ENCODE measurements at places on chromosomes 3 and 15.

DNA sequence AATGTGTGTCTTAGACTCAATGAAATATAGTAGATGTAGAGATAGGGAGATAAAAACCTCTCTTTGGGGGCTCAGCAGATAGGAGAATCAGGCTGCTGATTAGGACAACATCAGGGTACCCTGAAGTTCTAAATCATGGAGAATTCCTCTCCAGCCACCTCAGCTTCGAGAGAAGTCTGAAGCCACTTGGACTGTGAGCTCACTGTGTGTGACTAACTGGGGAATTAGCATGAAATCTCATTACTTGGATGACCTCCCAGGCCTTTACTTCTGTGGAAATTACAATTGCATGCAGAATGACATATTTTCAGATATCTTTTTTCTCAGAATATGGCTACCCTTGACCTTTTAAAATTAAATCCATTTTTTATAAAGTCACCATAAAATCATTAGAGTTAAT, 128.0 kb upstream of the MRPL3 start:
- no peak for DNase-seq

GRCh38 chr3:128554465-128555097, 61.6 kb upstream of the GATA2 start:
- no peak for DNase-seq

DNA sequence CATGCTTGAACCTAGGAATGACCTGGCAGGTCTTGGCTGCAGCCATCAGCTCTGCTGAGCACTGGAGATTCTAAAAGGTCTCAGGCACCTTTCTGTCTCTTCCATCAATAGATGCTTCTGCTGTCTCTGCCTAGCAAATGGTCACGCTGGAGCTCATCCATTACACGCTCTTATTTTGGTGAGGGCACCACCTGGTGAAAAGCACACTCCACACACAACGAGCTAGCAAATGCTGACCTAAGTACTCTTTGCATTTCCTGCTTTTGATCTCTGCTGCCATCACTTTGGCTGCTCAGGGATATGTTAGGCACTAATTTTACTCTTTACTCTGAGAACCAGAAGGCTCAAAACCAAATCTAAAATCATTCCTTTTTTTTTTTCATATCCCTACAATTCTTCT, 91.3 kb downstream of the RAB11A start:
- no peak for DNase-seq

DNA sequence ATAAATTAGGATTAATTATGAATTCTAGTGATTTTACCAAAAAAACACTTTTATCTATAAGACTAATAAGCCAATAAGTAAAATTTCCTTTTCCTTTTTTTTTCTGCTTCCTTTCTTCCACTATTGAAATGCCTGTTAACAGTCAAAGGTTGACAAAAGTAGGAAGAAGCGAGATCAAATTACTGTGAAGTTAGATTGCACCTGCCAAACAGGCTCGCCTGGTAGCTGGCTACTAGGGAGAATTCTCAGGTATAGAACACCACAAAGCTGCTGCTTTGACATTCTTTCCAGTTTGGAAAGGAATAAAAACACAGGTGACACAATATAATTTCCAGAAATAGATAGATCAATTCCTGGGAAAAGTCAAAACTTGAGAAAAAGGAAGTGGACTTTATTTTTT, 749.0 kb downstream of the NSUN3 start:
- DNase-seq: no peak

All from activated CD4-positive, alpha-beta memory T cell treated with anti-CD3 and anti-CD28 coated beads for 36 hours (primary cell).